Kidney (tissue), 22 donors: ENCODE measurements at places on chromosomes 4 and X. TPM values are rescaled to one million over a fixed set of nuclear protein-coding genes. Genes with fewer than 3 reads are reported as not detected.

The HTR2C gene
- total RNA-seq, result not detected

The FAM47A gene
- total RNA-seq, result not detected

The GPRIN3 gene
- total RNA-seq, result 15.2 TPM

The MAGEA8 gene
- not detected for total RNA-seq

The CXCL13 gene
- 6.5 TPM for total RNA-seq

The PTCHD1 gene
- 0.63 TPM for total RNA-seq

The WDR45 gene
- 67.4 TPM for total RNA-seq

The SLC38A5 gene
- 8.3 TPM for total RNA-seq

The TMPRSS11B gene
- total RNA-seq, result not detected

The STK32B gene
- 18.2 TPM for total RNA-seq

DNA sequence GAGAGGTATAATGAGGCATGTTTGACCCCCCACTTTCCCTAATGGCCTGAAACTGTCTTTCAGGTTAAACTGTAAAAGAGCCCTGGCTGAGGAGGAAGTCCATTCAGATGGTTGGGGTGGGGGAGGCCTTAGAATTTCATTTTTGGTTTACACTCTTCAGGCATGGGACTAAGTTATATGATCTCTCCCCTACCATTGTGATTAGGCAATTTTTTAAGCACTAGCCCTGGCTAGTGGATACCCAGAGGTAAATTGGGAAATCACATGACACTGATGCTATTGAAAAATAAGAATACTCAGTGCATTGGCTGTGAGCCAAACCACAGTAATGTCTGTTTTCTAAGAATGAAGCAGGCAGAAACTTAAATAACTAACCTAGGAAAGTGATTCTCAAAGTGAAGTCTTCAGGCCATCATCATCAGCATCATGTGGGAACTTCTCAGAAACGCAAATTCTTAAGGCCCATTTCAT, 149.7 kb downstream of the RRAGB start:
- no peaks in the 10 kb centered on the region for H3K4me1 ChIP-seq
- H3K27me3 ChIP-seq, result no peaks in the 10 kb centered on the region
- no peak overlapping the region for H3K4me3 ChIP-seq
- peak; percentile 0 for DNase-seq

- peak overlapping the region; percentile 51 for H3K27ac ChIP-seq
- no peaks in the 10 kb centered on the region for H3K27me3 ChIP-seq
- peak overlapping the region; percentile 28 for H3K4me3 ChIP-seq
- peak; percentile 79 for DNase-seq
Observed at GRCh38 chr4:183398298-183399125, 45.9 kb upstream of the CDKN2AIP start.

GRCh38 chrX:44483965-44484606, 58.6 kb downstream of the FUNDC1 start:
- H3K27ac ChIP-seq, result no peak overlapping the region
- H3K4me3 ChIP-seq, result no peak overlapping the region
- H3K36me3 ChIP-seq, result no peaks in the 10 kb centered on the region
- DNase-seq, result no peak
- no peaks in the 10 kb centered on the region for H3K4me1 ChIP-seq

DNA sequence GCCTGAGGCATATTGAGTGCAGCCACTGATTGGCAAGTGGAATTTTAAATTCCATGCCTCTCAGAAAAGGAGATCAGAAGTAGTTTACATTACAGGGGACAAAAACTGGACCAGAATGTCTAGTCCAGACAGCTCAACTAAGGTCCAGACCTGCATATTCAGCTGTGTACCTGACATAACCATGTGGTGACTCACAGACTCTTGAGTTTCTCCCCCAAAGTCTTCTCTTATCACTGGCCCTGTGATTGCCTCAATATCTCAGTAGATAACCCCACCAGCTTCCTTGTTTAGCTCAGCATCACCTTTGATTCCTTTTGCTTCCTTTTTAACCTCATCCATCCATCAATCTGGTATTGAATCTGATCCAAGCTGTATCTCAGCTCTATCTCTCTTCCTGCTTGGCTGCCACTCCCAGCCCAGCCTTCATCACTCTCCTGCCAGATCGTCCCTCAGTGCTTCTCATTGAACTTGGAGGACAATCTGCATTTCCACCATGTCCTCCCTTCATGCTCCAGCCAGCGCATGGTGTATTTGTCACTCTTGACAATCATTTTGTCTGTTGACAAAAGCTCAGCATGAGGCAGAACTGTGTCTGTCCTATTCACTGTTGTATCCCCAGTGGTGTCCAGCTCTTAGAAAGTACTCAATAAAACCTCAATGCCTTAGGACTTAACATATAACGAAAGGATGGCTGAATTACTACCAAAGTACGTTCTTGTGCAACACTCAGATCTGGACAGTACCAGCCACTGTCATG, 27.8 kb upstream of the SLC2A9 start:
- H3K27me3 ChIP-seq, result no peaks in the 10 kb centered on the region

- H3K27ac ChIP-seq, result no peak overlapping the region
- H3K4me3 ChIP-seq, result no peak overlapping the region
- no peak for DNase-seq
- H3K4me1 ChIP-seq, result no peaks in the 10 kb centered on the region
- no peaks in the 10 kb centered on the region for H3K27me3 ChIP-seq
Observed at GRCh38 chr4:26179316-26179760, 141.5 kb upstream of the RBPJ start.

GRCh38 chrX:138775517-138775916, 64.0 kb upstream of the FGF13 start:
- H3K4me1 ChIP-seq, result no peaks in the 10 kb centered on the region
- H3K4me3 ChIP-seq, result no peak overlapping the region
- no peak for DNase-seq
- no peaks in the 10 kb centered on the region for H3K27me3 ChIP-seq
- no peak overlapping the region for H3K27ac ChIP-seq

DNA sequence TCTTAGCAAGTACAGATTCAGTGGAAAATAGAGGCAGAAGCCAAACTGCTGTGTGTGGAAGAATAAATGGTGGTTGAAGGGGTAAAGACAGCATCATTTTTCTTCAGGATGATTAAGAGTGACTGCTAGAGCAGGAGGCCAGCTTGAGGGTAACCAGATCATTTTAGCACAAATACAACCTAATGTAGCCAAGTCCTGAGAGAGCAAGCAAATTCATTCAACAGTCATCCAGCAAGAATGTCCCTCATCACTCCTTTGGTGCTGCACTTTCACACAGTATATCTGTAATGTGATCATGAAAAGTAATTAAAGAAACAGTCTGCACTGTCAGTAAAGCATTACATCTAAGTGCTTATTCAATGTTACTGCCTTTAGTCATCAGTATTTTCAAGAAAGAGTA, 44.8 kb downstream of the NPFFR2 start:
- no peak overlapping the region for H3K4me3 ChIP-seq
- H3K4me1 ChIP-seq, result no peaks in the 10 kb centered on the region
- no peaks in the 10 kb centered on the region for H3K27me3 ChIP-seq
- DNase-seq, result no peak
- no peak overlapping the region for H3K27ac ChIP-seq

- DNase-seq, result no peak
- no peaks in the 10 kb centered on the region for H3K36me3 ChIP-seq
- H3K4me3 ChIP-seq, result no peak overlapping the region
- no peaks in the 10 kb centered on the region for H3K4me1 ChIP-seq
- no peaks in the 10 kb centered on the region for H3K27me3 ChIP-seq
Observed at GRCh38 chr4:40800064-40800463, 50.3 kb downstream of the NSUN7 start.

GRCh38 chrX:154436983-154437752, at the start of gene GDI1:
Gene GDI1, plus strand, starts transcription at chrX:154437154. Its CDS starts 101 bp downstream, at chrX:154437255.
- peak; percentile 54 for DNase-seq
- H3K4me1 ChIP-seq, result no peaks in the 10 kb centered on the region
- peaks cover 4% of the 10 kb centered on the region for H3K36me3 ChIP-seq
- peak within 1 kb of the TSS; percentile 51 for H3K27ac ChIP-seq

GRCh38 chrX:11053351-11053750, 57.8 kb upstream of the HCCS start:
- H3K27ac ChIP-seq, result no peak overlapping the region
- DNase-seq, result no peak
- no peaks in the 10 kb centered on the region for H3K27me3 ChIP-seq
- H3K4me3 ChIP-seq, result no peak overlapping the region

DNA sequence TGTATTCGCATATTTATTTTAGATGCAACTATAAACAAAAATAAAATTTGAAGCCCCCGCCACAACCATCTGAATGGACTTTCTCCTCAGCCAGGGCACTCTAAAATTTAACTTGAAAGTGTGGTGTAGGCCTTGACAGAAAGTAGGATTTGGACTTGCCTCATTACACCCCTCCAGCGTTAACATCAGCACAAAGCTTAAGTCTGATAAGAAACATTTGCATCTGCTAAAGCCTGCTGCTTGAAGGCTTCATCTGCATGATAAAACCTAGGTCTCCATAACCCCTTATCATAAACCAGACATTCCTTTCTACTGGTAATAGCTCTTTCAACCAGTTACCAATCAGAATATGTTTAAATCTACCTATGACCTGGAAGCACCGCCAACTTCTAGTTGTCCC, 1046.5 kb downstream of the FAT4 start:
- DNase-seq, result no peak
- no peaks in the 10 kb centered on the region for H3K36me3 ChIP-seq
- no peak overlapping the region for H3K27ac ChIP-seq
- no peak overlapping the region for H3K4me3 ChIP-seq

- H3K36me3 ChIP-seq, result no peaks in the 10 kb centered on the region
- H3K27ac ChIP-seq, result no peak overlapping the region
- no peaks in the 10 kb centered on the region for H3K27me3 ChIP-seq
- DNase-seq, result no peak
Observed at GRCh38 chr4:10013722-10014121, 7.6 kb downstream of the SLC2A9 start.

- H3K4me1 ChIP-seq, result no peaks in the 10 kb centered on the region
- H3K27ac ChIP-seq, result no peak overlapping the region
- no peak overlapping the region for H3K4me3 ChIP-seq
Observed at GRCh38 chrX:38347136-38347535, 5.3 kb upstream of the OTC start.

DNA sequence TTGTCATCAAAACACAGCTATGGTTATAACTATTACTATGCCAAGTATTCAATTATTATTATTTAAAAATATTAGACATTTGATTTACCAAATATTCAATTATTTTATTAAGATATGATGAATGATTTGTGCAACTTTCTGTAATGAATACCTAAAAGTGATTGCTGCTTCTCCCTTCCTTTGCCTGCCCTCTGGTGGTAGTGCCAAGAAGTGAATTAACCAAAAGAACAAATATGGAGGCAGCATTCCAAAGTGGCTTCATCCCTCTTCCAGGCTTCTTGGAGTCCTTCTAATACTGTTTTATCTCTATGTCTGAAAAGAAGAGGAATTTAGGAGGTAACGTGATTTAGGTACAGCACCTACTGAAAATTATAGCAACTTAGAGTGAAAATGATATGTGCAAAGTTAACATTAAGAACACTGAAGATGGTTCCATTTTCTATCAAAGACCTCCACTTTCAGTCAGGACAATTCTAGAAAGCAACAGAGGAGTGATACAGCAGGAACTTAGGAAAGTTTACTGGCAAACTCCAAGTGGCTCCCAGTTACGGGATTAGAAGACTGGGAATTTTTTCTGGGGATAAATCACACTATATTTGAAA, 43.0 kb downstream of the ENPEP start:
- H3K27me3 ChIP-seq, result no peaks in the 10 kb centered on the region
- peak; percentile 41 for DNase-seq
- H3K4me3 ChIP-seq, result no peak overlapping the region
- no peak overlapping the region for H3K27ac ChIP-seq
- peaks cover 4% of the 10 kb centered on the region for H3K36me3 ChIP-seq
- H3K4me1 ChIP-seq, result no peaks in the 10 kb centered on the region

- no peaks in the 10 kb centered on the region for H3K4me1 ChIP-seq
- no peak overlapping the region for H3K4me3 ChIP-seq
- H3K36me3 ChIP-seq, result no peaks in the 10 kb centered on the region
- no peak overlapping the region for H3K27ac ChIP-seq
Observed at GRCh38 chr4:150720973-150721518, 139.1 kb downstream of the MAB21L2 start.

- H3K27me3 ChIP-seq, result no peaks in the 10 kb centered on the region
- no peak overlapping the region for H3K4me3 ChIP-seq
- no peak for DNase-seq
- H3K27ac ChIP-seq, result no peak overlapping the region
Observed at GRCh38 chrX:154349359-154349935, 25.0 kb downstream of the FLNA start.

DNA sequence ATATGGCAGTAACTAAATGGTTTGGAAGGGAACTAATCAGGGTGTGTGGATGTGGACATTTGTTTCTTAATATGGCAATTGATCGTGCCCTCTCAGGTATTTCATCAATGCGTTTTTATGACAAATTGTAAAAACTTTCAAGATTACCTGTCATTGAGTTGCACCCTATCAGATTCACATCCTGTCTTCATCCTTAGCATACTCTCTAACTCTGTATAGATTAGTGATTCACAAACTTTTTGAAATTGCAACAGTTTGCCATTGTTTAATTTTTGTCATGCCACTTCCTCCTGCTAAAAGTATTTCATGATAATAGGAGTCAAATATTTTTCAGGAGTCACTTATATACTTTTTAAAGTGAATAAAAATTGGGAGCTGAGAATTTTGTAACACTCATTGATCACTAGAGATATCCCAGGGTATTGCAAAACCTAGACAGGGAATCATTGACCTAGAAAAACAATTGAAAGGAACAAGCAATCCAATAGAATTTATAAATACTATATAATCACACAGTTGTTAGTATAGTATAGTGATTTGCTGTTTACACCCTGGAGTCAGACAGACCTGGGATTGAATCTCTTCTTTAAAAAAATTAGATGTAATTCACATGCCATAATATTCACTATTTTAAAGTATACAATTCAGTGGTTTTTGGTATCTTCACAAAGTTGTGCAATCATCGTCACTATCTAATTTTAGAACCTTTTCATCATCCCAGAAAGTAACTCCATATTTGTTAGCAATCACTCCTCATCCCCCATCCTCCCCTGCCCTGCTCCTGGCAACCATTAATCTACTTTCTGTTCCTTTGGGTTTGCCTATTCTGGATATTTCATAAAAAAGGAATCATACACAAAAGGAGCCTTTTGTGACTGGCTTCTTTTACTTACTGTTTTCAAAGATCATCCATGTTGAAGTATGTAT, 8.9 kb downstream of the MID2 start:
- no peaks in the 10 kb centered on the region for H3K36me3 ChIP-seq
- H3K4me1 ChIP-seq, result no peaks in the 10 kb centered on the region
- DNase-seq, result no peak
- H3K27ac ChIP-seq, result no peak overlapping the region

- no peaks in the 10 kb centered on the region for H3K27me3 ChIP-seq
- H3K36me3 ChIP-seq, result no peaks in the 10 kb centered on the region
- H3K4me3 ChIP-seq, result no peak overlapping the region
- no peak overlapping the region for H3K27ac ChIP-seq
- no peak for DNase-seq
Observed at GRCh38 chr4:59044286-59044900, 1934.2 kb upstream of the IGFBP7 start.

GRCh38 chr4:165294907-165295306, 32.6 kb upstream of the MSMO1 start:
- no peak overlapping the region for H3K27ac ChIP-seq
- DNase-seq, result peak; percentile 44
- peaks cover 3% of the 10 kb centered on the region for H3K36me3 ChIP-seq
- H3K4me1 ChIP-seq, result peaks cover 2% of the 10 kb centered on the region

- no peaks in the 10 kb centered on the region for H3K36me3 ChIP-seq
- no peaks in the 10 kb centered on the region for H3K4me1 ChIP-seq
Observed at GRCh38 chrX:24301806-24302205, 12.1 kb downstream of the SUPT20HL2 start.
